GM12891 (cell line): ENCODE measurements at places on chromosomes 4 and X.

GRCh38 chr4:1987721-1988326 lies 20.9 kb downstream of the NELFA start:
- no peak for DNase-seq

DNA sequence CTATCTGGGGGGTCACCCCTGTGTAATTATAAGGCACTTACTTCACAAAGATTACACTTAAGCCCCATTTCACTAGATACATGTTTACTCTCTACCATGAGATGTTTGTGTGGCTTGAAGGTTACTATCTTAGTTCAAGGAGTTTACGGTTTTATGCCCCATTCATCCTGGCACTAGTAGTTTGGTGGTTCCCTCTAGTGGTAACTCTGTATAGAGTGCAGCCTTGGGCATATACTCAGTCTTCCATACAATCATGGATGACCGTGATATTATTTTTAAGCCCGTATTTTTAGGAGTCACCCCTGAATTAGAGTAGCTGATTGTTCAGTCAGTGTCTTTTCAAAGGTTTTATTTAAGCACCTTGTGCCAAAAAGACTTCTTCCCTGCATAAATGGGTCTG lies 109.9 kb upstream of the FAM47C start:
- no peak for DNase-seq

GRCh38 chrX:132615391-132616131 lies 126.7 kb upstream of the MBNL3 start:
- DNase-seq = no peak

DNA sequence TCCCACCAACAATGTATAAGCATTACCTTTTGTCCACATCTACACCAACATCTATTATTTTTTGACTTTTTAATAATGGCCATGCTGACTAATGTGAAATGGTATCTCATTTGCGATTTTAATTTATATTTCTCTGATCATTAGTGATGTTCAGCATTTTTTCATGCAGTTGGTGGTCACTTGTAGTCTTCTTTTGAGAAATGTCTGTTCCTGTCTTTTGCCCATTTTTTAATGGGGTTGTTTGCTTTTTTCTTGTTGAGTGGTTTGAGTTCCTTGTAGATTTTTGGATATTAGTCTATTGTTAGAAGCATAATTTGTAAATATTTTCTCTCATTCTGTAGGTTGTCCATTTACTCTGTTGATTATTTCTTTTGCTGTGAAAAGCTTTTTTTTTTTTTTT lies 36.8 kb upstream of the PDLIM5 start:
- DNase-seq = no peak

DNA sequence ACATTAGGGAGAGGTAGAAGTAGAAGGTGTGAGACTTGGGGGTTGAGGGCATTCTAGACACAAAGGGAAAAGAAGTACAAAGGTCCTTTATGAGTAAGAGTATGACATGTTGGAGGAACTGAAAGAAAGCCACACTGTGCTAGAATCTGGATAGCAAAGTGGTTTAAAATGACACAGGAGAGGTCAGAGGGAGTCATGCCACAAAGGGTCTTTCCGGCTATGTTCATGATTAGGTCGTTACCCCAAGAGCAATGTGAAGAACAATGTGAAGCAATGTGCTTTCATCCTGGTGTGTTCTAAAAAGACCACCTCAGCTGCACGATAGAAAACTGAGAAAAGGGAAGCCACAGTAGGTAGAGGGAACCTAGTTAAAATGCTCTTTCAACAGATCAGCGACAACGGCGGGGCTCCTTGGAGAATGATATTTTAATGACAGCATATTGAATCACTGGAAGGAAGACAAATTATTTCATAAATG lies 29.2 kb downstream of the SMIM14 start:
- DNase-seq = no peak

- DNase-seq = no peak
These were observed 263.8 kb upstream of the PABPC4L start for GRCh38 chr4:134465417-134465816.

- DNase-seq = no peak
These were observed 5.1 kb upstream of the APLN start for GRCh38 chrX:129659861-129660260.

- DNase-seq = no peak
These were observed 41.8 kb upstream of the RLIM start for GRCh38 chrX:74656079-74656745.

- no peak for DNase-seq
These were observed 82.5 kb downstream of the RBM47 start for GRCh38 chr4:40546969-40547788.

DNA sequence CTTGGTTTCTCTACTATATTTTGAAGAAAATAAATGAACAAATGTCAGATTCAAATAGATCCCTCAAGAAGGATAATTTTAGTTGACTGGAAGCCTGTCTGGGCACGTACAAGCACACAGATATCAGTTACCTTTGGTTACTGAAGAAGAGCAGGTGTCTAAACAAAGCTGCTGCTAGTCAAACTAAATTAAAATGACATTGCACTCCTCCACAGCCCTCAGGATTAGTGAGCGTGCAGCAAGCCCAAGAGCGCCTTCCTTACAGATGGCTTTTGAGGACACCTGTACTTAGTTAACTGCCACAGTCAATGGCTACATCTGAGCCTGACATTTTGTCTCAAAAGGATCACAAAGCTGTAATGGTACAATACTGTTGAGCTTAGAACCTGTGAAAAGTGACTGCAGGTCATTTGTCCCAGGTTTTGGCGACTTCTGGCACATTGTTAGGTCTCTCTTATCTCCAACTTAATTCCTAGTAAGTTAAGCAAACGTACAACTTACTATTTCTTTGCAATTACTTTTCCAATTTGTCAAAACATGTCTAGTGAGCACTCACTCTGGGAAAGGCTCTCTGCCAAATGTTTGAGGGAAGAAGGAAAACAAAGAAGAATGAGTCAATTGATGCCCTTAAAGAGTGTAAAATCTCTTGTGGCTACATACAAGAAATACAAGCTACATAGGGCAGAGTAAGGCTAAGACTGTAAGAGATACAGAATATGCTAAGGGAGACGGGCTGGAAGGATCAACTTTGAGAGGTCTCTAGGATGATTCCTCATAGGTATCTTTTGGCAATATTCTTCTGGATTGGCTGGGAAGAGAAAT lies 25.6 kb upstream of the DAPP1 start:
- DNase-seq = no peak

GRCh38 chrX:9471571-9471985 lies 6.7 kb downstream of the TBL1X start:
- DNase-seq = no peak

GRCh38 chrX:5388087-5388486 lies 840.6 kb downstream of the NLGN4X start:
- DNase-seq = no peak

DNA sequence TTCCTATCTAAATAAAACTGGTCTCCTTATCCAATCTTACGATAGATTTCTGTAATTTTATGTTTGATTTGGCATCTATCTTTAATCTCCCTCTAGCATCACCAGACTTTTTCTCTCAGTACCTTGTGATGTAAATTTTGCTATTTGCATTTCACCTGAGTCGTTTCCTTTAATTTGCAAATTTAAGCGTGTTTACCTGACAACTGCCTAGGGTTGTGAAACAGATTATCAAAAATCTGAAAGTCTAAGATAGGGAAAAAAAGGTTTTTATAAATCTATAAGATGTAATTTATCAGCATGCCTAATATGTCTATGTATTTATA lies 39.4 kb upstream of the TMPRSS11E start:
- no peak for DNase-seq

DNA sequence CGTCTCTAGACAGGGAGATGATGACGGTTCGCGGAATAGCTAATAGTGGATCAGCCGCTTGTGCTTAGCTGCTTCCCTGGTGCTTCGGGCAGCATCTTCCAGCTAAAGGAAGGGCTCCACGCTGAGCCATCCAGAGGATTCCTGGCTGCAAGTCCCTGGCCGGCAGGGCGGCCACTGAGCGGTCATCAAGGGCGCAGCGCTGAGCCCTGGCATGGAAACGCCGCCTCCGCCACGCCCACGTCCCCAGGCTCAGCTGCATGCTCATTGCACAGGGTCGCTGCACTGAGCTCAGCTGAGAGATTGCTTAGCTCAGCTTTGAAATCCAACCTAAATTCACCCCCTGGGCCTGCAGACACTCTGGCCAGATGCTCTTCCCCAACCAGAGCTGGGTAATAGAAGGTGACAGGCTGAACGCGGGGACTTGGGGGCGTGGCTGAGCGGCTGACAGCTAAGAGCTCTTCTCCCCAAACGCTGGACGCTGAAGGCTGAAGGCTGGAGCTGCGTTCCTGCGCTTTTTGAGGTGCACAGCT lies 118.2 kb upstream of the KIT start:
- DNase-seq = no peak

- no peak for DNase-seq
These were observed 14.0 kb upstream of the ARHGAP10 start for GRCh38 chr4:147717878-147718277.

GRCh38 chr4:171846232-171846631 lies 33.0 kb downstream of the GALNTL6 start:
- peak; percentile 8 for DNase-seq

GRCh38 chr4:17780501-17781299 lies 721 bp downstream of the FAM184B start:
- no peak for DNase-seq

DNA sequence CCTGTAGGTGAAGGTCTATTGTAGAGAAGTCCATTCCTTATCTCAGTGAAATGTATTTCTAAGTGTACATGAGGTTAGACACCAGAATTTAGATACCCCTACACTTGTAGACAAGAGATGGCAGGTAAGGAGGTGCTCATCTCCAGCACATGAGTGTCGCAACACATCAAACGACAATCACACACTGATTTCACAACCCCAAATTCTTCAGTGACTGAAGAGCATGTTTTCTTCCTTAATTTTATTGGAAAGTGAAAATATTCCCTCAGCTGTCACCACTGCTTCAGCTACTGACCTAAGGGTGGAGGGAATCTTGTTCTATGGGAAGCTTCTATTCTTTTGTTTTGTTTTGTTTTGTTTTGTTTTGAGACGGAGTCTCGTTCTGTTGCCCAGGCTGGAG lies 280.3 kb downstream of the ARHGAP24 start:
- no peak for DNase-seq
